ENCODE measurements at places on chromosomes 4 and X.
A peak's percentile ranks its signal among the peaks of the same experiment; 100 is the strongest.

DNA sequence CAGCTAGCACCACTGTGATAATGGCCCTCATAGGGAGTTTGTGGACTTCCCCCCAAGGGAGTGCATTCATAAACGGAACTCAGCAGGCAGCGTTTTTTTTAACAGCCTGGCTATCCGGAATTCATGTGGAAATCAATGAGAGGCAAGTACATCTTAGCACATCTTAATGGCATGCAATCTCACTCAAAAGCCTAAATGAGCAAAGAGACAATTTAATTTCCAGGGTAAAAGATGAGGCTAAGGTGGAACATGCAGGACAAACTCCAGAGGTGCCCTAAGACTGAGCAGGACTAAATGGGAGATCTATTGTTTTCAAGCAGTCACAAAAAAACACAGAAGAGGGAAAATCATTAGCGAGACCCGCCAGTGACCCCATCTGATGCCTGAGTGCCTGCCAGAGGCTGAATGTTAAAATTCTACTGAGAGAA lies 243.5 kb upstream of the KCNIP4 start:
- DNase-seq = no peak

DNA sequence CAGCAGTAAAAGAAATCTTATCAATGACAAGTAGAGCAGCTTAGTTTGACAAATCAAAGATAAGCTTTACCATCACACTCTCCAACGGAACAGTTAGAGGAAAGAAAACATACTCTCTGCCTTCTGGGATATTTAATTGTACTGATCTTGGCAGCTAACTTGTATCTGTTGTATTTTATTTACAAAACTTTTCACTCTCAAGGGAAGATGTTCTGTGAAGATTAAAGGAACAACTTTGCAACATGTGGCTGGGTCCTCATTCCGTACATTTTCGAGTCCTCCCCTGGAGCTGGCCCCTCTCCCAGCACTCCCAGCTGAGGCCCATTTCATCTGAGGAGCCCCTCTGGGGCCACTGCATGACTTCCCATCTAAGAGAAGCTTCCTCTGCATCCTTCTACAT lies 74.4 kb downstream of the RPS3A start:
- DNase-seq = no peak

- no peak for DNase-seq
Measured at GRCh38 chrX:153460826-153461225, 9.6 kb downstream of the HAUS7 start.

DNA sequence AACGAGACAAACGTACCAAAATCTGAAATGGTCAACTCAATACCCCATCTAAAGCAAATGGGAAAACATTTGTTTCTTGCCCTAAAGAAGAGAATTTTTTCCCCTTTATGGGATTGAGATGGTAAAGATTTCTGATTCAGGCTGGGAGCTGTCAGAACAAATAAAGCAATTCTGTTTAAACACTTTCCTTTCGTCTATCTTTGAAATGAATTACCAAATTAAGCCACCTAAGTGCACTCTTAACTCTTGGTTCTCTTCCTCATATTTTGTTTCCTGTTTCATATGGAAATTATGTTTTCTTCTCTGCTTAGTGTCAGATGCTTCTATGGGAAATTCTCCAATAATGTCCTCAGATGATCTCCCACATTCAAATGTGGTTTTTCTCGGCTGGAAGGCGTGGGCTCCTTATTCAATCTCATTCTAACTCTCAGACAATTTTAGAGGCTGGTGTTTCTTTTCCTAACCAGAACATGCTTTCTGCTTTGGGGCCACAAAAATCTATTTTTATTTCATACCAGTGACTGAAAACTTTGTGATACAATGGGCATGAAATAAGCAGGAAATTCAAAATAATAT lies 50.3 kb upstream of the HPF1 start:
- DNase-seq = no peak

- DNase-seq = no peak
Measured at GRCh38 chr4:16606691-16607090, 291.8 kb downstream of the LDB2 start.

DNA sequence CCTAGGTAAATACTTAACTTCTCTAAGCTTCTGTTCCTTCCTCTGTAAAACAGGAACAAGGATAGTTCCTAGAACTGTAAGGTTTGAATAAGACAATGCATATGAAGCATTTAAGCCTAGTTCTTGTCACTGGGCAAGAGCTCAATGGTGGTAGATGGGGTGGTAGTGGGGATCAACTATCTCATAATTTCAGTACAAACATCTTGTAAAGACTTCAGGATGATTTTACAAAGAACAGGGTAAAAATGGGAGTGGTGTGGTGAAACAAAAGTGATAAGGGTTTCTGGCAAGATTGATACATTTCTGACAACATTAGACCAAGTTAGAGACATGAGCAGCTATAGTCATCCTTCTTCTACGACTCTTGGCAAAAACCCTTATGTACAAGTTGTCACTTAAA lies 137.8 kb downstream of the SCFD2 start:
- DNase-seq = no peak

DNA sequence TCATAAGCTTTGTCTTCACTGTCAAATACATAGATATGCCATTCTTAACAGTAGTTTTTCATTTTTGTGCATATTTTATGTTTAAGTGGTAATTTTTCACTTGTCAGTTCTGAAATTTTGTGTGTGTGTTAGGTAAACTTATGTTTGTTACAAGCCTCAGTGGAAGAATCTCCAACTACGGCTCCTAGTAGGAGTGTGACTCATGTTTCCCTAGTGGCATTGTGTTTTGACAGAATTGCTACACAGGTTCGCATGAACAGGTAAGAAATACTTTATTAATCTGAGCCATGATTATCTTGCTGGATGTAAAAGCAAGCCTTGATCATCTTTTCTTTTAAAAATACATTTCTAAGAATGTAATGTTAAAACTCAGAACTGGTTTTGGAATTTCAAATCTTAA lies 94.4 kb downstream of the BLTP1 start:
- DNase-seq = no peak

- DNase-seq = no peak
Measured at GRCh38 chr4:73676136-73676535, 55.9 kb upstream of the RASSF6 start.

DNA sequence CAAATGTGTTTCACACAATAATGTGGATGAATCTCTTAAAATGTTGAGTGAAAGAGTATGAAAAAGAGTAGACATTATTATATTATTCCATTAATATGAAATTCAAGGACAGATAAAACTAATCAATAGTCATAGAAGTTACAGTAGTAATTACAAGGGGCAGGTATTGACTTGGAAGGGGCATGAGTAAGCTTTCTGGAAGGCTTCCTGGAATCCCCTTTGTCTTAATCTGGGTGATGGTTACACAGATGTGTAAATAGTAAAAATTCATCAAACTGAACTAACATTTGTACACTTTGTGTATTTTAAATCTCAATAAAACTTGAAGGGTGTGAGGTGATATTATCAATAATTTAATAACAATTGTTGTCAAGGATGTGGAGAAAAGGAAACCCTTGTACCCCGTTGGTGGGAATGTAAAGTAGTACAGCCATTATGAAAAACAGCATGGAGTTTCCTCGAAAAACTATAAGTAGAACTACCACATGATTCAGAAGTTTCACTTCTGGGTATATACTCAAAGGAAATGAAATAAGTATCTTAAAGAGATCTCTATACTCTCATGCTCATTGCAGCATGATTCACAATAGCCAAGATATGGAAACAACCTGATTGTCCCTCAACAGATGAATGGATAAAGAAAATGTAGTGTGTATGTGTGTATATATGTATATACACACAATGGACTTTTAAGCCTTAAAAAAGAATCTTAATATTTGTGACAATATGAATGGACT lies 96.9 kb upstream of the MID1IP1 start:
- no peak for DNase-seq

GRCh38 chrX:7252013-7252610 lies 104.2 kb upstream of the PUDP start:
- DNase-seq = no peak

DNA sequence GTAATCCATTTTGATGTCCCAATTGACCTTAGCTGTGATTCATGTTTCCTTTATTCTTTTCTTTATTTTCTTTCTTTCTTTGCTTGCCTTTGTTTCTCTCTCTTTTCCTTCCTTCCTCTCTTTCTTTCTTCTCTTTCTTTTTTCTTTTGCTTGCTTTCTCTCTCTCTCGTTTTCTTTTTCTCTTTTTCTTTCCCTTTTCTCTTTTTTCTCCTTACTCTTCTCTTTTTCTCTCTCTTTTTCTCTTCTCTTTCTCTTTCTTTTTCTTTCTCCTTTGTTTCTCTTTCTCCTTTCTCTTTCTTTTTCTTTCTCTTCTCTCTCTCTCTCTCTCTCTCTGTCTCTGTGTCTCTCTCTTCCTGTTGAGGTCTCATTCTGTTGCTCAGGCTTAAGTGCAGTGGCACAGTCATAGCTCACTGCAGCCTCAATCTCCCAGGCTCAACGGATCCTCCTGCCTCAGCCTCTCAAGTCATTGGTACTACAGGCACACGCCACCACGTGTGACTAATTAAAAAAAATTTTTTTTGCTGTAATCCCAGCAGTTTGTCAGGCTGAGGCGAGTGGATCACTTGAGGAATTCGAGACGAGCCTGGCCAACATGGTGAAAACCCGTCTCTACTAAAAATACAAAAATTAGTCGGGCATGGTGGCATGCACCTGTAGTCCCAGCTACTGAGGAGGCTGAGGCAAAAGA lies 8.0 kb upstream of the DHRSX start:
- no peak for DNase-seq

DNA sequence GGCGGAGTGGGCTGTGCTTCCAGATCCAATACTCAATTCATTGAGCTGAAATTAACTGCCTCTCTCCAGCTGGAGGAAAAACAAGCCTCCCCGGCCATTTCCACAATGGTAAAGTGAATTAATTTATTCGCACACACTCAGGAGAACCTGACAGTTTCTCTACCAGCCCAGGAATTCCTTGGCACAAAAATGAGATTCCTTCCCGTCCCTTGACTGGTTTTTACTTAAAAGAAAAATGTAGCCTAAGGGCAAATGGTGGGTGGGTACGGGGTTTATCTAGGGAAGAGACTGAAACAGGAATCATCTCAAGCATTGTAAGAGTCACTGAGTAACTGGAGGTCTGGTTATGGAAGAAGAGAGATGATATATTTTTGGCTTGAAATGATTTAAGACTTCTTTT lies 102.7 kb downstream of the VCX3A start:
- DNase-seq = no peak

- DNase-seq = peak; percentile 56
Measured at GRCh38 chrX:149512225-149512885, 7.2 kb upstream of the IDS start.

DNA sequence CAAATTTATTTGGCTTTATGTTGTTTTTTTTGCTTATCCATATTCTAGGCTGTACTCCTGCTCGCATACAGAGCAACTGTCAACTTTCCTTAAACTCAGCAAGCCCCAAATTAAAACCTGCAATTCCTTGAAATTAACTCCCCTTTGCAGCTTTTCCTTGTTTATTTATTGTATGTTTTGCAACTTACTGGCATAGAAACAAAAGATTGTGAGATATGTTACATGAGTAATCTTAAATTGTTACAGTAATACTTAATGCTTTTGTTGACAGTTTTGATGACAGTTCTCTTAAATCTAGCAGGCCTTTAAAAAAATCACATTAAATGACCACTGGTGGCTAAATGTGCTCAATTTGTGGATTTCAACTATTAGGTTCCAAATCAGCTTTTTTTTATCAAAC lies 4.5 kb downstream of the DDX3X start:
- no peak for DNase-seq

DNA sequence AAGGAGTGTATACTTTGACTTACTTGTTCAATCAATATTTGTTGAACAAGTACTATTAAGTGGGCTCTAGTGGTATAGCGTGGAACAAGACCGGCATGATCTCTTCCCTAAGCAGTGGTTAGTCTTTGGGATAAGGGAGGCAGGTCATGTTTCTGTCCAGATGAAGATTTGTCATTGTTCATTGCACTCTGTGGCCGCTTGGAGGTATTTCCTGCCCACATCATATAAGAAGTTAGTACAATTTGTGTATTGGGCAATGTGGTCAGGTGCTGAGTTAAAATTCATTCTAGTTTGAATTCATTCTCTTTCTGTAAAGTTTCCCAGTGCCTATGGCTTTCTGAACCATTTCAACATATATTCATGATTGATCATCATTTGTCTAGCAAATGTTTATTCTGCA lies 101.1 kb upstream of the SHISA3 start:
- no peak for DNase-seq

GRCh38 chrX:27444093-27444908 lies 18.8 kb downstream of the PPP4R3C start:
- no peak for DNase-seq

DNA sequence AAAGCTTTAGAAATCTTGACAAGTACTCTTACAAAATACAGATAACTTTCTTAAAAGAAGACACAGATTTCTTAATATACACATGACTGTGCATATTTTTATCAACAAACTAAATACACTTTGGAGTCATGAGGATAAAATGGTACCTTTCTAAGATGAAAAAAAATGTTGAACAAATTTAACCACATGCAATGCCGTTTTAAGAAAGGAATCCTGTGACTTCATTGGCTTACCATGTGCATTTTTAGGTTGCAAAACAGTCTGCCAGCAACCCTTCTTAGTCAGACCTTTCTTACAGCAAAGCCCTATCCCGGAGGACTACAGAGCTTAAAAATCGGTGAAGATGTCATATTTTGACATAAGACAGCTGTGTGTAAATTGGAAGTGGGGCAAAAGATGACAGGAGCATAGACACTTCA lies 51.7 kb downstream of the GASK1B start:
- DNase-seq = peak; percentile 94

DNA sequence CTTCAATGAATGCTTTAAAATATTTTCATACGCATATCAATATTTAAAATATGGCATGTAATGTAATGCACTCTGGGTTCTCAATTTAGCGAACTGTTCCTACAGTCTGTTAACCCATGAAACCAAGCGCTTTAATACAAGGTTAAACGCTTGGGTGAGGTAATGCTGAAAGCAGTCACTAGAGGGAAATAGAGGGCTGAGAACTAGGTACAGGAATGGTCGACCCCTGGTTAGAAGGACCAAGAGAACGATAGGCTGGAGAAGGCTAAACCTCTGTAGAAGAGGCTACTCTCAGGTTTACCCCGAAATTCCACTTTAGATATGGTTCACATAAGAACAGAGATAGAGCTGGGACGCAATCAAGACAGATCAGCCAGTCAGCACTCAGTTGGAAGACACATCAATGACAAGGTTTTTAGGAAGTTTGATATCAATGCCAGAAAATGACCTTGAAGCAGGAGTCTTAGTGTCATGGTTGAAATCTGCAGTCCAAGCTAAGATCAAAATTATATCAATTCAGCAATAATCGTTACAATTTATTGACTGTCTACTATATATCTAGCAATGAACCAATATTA lies 26.9 kb downstream of the ARSJ start:
- DNase-seq = no peak

- no peak for DNase-seq
Measured at GRCh38 chr4:145388043-145388442, 93.6 kb upstream of the SMAD1 start.

- no peak for DNase-seq
Measured at GRCh38 chrX:126718440-126718839, 101.1 kb upstream of the PRR32 start.

Data from foreskin fibroblast (primary cell).